ENCODE measurements at places on chromosomes 5 and 9.

- no peak for DNase-seq
These were observed 171.1 kb downstream of the ARHGEF28 start for GRCh38 chr5:73797132-73797510.

GRCh38 chr5:126348855-126349635 is 74.2 kb upstream of the GRAMD2B start:
- no peak for DNase-seq

- no peak for DNase-seq
These were observed 37.7 kb downstream of the TSSK1B start for GRCh38 chr5:113397046-113397445.

- DNase-seq: no peak
These were observed 39.9 kb downstream of the CRB2 start for GRCh38 chr9:123395689-123396511.

DNA sequence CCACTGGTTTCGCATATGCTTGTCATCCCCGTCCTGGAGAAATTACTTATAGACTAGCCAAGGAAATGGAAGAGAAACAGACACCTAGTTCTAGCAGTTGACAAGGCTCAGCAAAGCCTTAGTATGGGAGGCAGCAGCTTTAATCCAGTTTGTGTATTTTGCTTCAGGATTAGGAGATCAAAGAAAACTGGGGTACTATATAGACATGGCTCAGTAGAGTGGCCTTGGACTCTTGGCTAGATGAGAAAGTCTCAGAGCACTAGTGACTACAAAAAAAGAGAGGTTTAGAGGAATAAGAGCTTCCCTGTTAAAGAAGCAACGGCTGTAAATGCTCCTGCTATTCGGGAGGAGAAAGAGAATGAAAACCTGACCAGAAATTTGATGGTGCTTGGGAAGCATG is 349.1 kb downstream of the CTNND2 start:
- no peak for DNase-seq

DNA sequence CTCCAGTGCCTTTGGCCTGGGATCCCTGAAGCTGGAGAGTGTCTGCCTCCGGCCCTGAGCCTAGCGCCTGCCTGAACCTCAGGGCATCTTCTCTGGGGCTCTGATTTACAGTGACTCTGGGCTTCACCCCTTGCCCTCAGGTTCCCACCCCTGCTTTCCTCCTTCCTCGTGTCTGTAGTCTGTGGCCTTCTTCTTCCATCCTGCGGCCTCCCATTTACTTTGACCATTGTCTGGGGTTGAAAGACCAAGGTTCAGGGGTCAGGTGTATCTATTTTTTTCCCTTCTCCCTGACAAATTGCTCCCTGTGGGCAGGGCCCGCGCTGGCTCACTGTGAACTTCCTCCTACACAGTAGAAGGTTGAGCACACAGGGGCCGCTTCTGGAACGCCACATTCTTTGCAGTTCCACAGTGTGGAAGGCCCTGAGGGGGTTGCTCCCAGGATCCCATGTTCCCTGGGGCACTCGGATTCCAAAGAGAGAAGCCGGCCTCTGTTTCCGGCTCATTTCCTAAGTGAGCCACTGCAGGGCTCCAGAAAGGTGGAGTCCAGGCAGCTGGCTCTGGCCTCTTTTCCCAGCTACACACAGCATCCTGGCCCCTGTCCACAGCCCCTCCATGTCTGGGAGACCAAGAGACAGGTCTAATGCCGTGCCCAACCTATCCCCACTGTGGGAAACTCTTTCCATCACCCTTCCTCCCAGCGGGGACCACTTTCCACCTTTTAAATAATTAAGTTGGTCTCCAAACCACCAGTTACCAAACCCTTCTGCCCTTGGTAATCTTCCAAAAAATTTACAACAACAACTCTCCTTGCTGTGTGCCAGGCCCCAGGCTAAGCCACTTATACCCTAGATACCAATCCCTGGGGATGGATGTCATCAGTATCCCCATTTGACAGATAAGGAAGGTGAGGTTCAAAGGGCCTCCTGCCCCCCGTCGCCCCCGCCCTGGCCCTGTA is 140.3 kb upstream of the IER5L start:
- no peak for DNase-seq

- no peak for DNase-seq
These were observed 260.7 kb upstream of the RIOK2 start for GRCh38 chr5:97443740-97444139.

DNA sequence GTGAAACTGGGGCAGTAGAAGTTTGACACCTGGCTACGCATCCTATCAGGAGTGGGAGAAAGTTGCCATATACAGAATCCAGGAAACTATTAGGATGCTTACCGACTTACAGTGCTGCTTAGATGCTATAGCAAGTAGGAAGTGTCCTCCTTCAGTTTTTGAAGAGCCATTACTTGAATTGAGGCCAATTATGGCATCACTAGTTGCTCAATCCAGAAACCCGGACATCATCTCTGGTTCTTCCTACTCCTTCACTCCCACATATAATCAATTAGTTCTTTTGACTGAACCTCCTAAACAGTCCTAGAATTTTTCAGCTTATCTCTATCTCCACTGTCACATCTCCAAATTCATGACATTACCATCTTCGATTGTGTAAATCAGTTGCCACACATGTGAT is 41.8 kb upstream of the UGCG start:
- DNase-seq: no peak

DNA sequence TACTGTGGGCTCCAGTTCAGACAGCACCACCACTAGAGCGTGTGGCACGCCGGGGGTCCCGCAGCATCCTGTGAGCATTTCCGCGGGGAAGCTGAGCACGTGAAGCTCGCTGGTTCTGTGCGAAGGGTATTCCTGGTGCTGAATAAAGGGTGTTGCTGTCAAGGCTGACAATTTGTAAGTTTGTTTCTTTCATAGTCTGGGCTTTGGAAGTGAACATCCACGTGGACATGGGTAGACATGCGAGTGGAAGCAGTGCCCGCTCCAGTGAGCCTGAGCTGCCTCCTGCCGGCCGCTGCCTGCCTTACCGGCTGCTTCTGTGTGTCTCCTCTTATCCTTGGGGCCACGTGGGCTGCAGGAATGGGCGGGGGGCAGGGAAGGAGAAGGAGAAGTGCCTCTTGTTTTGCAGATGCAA is 14.7 kb downstream of the NDUFS6 start:
- no peak for DNase-seq

GRCh38 chr9:88398016-88398415 is 9.8 kb downstream of the SPIN1 start:
- DNase-seq: no peak

DNA sequence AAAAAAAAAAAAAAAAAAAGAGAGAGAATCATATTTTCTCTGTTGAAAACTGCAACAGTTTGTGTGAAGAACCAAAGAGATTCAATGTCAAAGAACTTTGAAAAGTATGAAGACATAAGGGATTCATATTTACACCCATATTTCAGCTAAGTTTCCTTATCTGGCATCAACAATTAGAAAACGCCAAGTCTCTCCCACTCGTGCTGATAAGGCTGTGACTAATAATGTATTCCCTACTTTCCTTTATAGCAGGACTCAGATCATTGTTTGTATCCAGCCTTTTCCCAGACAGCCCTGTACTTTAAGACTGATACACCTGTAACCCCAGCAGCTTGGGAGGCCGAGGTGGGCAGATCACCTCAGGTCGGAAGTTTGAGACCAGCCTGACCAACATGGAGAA is 54.1 kb upstream of the STK32A start:
- DNase-seq: no peak

GRCh38 chr9:124197177-124198095 is 60.3 kb upstream of the NEK6 start:
- no peak for DNase-seq

DNA sequence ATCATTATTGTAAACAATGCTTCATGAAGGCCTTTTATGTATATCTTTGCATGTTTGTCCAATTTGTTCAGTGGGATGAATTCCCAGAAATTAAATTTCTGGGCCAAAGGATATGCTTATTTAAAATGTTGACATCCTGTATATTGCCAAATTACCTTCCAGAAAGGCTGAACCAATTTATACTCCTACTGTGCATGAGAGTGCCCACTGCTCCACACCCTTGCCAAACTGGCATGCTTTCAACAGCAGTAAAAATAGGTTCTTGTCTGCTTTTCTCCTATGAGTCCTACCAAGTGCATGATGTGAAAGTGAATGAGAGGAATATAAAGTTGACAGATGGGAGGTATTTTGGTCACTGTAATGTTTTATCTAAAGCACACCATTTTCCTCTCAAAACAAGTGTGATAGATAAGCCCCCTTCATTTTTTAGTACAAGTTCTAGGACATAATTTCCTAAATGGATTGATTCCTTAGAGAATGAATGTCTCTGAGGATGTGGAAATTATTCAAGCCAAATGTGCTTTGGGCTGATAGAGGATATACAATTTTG is 70.5 kb upstream of the ERBIN start:
- DNase-seq: no peak

GRCh38 chr5:158877124-158877581 is 222.6 kb downstream of the EBF1 start:
- no peak for DNase-seq

DNA sequence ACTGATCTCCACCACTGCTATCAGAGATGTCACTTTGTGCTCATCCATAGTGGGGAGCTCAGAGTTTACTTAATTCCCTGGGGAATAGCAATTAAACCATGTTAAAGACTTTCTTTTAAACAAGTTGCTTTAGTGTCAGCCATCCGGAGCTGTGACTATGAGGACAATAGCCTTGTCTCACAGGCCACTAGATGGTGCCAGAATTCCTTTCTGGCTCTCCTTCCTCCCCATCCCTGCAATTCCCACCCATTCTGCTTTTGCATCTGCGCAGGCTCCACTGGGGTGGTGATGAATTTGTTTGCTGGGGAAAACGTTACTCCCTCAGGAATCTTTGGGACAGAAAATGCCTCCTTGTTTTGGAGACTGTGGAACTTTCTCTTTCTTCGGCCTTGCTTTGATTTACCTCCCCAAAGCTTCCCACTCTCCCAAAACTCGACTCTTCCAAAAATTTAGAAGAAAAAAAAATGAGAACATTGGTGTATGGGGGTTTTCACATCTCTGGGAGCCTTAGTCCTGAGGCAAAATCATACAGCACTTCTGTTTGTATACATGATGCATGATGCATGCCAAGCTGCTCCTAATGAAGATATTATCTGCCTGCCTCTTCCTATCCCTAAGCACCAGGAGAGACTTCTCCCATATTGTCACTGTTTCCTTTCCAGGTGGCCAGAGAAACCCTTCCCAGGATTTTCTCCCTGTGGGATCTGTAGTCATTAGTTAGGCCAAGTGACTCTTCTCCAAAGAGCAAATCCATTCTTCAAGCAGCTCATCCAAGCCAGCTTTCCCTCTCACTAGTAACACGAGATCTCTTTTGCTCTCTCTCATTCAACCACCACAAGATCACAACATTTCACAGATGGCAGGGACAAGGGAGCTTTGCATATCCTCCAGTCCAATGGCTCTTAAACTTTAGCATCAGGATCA is 466.1 kb downstream of the TLR4 start:
- DNase-seq: no peak

DNA sequence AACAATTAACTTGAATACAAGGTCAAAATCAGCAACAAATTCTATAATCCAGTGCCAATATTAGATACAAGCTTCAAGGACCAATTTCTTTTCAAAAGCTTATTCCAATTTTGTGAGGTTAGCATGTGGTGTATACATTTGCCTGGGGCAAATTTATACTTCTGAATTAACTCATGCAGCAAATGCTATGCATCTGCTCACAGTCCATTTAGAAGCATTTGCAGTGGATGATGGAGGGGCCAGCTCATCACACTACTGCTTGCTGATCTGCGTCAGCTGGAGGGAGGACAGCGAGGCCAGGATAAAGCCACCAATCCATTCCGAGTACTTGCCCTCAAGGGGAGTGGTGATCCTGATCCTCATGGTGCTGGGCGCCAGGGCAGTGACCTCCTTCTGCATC is 474.3 kb upstream of the KIF2A start:
- DNase-seq: no peak

DNA sequence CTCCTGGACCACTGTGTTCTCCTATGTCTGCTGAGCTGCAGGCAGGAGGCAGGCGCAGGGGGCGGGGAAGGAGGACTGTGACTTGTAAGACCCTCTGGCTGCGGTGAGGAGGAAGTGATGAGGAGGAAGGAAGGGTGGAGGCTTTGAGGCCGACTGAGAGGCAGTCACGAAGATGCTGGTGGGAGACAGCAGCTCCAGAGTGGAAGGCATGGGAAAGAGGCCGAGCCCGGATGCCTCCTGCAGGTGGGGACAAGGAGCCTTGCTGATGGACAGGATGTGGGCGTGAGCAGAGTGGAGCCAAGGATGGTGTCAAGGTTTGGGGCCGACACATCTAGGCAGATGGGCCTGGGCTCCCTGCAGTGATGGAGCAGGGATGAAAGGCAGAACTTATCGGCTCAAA is 74.3 kb upstream of the ICE1 start:
- no peak for DNase-seq

- DNase-seq: no peak
These were observed 40.7 kb upstream of the RNU6ATAC start for GRCh38 chr9:134204991-134205578.

GRCh38 chr5:104189031-104189430 is 626.4 kb upstream of the NUDT12 start:
- peak; percentile 37 for DNase-seq

DNA sequence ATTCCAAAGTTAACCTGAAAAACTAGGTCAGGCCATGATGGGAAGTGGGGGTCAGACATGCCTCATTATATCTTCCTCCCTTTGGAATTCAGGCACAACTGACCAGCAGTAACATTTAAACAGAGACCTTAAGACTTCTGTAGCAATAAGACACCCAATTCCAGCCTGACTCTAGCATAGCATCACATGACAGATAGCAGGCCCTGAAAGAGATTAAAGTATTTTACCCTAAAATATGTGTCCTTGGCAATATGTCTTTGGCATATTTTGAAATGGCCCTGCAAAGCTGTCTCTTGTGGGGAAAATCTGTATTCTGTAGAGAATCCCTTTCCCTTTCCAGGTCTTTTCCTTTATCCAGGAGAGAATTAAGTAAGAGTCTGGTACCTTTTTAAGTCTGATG is 34.3 kb downstream of the S1PR3 start:
- DNase-seq: no peak

DNA sequence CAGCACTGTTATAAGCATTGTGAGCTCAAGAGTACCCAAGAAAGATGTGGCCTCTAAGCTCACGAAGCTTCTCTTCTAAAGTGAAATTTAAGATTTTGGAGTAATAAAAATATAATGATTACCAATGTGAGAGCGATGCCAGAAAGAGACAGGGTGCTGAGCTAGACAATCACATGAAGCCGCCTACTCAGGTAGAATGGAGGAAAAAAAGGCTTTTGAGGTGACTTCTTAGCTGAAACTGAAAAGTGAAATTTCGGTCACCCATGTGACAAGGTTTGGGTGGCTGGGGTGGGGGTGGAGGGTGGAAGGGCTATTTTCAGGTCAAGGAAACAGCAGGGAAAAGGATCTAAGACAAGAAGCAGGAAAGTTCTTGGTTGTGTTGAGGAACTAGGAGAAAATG is 388.2 kb upstream of the WWC1 start:
- no peak for DNase-seq

DNA sequence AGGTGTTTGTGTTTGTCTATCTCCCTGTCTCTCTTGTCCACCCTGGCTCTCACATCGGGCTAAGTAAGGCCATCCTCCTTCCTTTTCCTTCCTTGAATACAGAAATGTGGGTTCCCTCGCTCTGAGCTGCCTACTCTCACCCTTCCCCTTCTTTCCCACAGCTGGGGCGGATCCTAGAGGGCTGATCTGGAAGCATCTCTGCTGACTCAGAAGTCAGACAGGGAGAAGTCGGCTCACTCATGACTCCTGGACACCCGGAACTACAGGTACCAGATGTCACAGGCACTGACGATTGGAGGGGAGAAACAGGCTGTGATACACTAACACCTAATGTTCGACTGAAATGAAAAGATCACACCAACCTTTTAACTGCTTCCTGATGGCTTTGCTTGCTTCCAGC is 41.3 kb downstream of the PTPN3 start:
- no peak for DNase-seq
